ENCODE measurements at places on chromosomes 1 and 21. TPM values are rescaled to one million over a fixed set of nuclear protein-coding genes. Genes with fewer than 3 reads are reported as not detected.

- no peak for DNase-seq
Measured at GRCh38 chr21:26833011-26833410, 12.2 kb downstream of the ADAMTS1 start.

DNA sequence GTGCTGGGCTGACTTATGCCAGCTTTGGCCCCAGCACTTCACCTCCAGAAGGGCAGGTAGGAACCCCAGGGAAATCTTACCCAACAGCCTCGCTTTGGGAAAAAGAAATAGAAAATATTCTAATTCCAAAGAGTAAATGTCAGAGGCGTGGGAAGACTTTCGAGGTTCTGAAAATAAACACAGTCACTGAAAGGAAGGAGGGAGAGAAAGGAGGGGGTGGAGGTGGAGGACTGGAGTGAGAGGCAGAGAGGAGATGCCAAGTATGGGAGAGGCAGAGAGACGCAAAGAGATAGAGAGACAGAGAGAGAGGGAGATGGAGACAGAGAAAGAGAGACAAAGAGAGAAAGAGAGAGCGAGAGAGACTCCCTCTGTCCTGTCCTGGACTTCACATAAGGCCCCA is 395.0 kb downstream of the PTPRU start:
- no peak for DNase-seq

GRCh38 chr1:226496453-226497015 is 52.0 kb upstream of the STUM start:
- DNase-seq: no peak

GRCh38 chr1:214004795-214005194 is 17.0 kb downstream of the PROX1 start:
- no peak for DNase-seq

DNA sequence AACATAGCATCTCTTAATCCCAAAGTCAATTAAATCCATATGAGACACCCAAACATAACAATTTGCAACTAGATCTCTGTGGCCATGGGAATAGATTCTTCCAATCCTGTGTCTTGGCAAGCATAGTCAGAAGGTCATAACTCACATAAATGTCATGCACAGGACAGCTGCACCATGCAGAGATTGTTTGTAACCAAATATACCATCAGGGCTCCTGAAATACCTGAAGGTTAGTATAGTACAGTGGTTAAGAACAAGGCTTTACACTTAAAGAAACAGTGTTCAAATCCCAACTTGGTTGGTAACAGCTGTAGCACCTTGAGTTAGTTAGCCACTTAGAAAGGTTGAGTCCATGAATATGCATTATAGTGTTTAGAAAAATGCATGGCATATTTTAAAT is 82.6 kb upstream of the CCDC190 start:
- DNase-seq: no peak

DNA sequence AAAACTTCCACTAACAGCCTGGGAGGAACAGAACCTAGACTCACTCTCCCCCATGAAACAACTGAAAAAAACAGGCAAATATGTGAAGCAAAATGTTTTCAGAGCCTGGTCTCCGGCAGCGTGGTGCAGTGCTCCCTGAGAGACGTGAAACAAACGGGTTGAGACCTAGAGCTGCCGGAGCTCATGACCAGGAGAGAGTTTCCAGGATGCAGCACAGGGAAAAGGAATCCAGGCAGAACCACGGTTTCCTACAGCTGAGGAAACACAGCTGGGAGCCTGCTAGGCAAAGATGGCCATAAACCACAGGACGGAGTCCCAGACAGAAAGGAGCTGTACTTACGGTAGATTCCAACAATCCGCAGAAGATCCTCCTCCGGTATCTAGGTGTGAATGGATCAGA is 20.2 kb upstream of the SLC19A1 start:
- DNase-seq: no peak

- DNase-seq: no peak
Measured at GRCh38 chr1:220198186-220199005, 73.9 kb downstream of the RAB3GAP2 start.

DNA sequence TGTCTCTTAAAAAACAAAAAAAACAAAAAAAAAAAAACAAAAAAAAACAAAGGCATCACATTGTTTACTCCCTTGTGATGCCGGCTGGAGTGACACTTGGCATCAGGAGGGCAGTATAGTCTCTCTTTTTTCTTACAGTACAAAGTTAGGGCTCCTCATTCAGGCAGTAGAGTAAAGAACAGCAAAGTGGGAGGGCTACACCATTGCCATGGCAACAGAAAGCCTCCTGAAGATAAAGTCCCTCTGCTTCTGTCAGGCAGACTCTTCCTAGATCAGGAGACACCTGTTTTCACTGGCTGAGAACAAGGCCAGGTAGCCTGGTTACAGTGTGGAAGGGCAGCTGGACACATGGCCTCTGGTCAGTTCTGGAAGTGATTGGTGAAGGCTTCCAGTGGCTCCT is 41.3 kb upstream of the RAB3GAP2 start:
- DNase-seq: no peak

Gene FCGR3A
- under 0.01 TPM for total RNA-seq

Gene ANGPTL3
- total RNA-seq: under 0.01 TPM

GRCh38 chr1:213956295-213956770 is 31.4 kb upstream of the PROX1 start:
- DNase-seq: no peak

Gene TMPRSS2
- not detected for total RNA-seq
